ENCODE measurements at places on chromosomes 11 and 22.

GRCh38 chr22:32325416-32325801 lies 32.3 kb upstream of the RFPL3 start:
- DNase-seq = no peak

GRCh38 chr11:95254716-95255115 lies 23.7 kb upstream of the SESN3 start:
- DNase-seq = no peak

DNA sequence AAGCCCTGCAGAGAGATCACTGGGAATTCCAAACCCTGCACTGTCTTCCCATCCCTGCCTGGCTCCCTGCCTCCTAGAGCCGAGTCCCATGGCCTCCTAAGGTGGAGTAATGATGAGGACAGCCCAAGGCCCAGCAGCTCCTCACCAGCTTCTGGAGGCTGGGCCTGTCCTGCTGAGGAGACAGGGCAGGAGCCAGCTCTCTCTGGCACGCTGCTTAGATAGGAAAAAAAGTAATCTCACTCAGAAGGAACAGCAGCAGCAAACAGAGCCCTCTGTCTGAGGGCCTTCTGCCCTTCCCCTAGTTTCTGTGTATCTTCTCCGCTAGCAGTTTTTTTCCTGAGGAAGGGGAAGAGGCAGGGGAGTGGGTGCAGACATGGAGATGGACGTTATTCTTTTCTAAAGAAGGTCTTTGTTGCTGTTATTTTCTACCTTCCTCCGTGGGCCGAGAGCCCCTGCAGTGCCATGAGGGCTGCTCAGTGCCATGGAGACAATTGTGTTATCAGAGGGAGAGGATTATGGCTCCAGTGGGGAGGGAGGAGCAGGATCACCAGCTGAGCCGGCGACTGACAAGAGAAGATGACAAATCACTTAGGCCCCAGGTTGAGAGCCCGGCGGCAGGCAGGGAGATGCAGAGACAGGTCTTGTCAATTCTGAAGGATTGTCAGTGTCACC lies 315.3 kb downstream of the BUD13 start:
- no peak for DNase-seq

DNA sequence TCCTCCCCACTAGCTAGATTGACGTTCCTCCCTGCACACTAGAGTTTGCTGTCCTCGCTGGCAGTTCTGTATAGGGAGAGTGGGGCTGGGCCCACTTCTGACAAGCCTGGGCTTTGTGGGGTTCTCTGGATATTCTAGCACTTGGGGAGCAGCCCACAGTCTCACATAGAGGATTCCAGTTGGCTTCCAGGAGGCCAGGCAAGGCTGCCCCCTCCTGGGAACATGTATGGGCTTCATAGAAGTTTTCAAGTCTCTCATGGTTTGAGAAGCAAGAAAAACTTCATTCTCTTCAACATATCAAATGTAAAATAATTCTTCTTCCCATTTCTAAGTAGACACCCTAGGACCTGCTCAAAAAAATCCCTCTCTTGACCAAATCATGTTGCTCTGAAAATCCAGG lies 87.5 kb downstream of the NAV2 start:
- DNase-seq = no peak

Data from CD4-positive, alpha-beta T cell treated with Interleukin-10 for 1 hour (primary cell).